ENCODE measurements at places on chromosomes 6 and 20.

- no peak for DNase-seq
These were observed 57.5 kb upstream of the TMEM181 start for GRCh38 chr6:158502263-158502950.

DNA sequence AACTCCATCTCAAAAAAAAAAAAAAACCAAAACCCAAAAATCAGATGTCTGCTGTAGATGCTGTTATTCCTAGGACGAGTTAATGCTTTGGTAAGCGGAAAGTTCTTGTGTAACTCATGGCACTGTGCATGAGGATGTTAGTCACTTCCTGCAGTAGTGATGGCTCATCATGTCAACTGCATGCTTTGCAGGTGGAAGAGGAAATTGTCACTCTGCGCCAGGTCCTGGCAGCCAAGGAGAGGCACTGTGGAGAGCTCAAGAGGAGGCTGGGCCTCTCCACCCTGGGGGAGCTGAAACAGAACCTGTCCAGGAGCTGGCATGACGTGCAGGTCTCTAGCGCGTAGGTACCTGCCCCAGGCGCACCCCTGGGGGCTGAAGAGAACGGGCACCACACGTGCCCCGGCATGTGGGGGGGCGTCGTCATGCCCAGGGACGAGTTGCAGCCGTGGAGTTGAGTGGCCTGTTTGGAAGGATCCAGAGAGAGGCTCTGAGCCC, 8.5 kb downstream of the TPD52L2 start:
- DNase-seq = peak; percentile 91

GRCh38 chr6:795046-795685, 102.2 kb upstream of the EXOC2 start:
- no peak for DNase-seq

GRCh38 chr6:136566007-136566487, 15.8 kb upstream of the MAP7 start:
- peak; percentile 85 for DNase-seq

DNA sequence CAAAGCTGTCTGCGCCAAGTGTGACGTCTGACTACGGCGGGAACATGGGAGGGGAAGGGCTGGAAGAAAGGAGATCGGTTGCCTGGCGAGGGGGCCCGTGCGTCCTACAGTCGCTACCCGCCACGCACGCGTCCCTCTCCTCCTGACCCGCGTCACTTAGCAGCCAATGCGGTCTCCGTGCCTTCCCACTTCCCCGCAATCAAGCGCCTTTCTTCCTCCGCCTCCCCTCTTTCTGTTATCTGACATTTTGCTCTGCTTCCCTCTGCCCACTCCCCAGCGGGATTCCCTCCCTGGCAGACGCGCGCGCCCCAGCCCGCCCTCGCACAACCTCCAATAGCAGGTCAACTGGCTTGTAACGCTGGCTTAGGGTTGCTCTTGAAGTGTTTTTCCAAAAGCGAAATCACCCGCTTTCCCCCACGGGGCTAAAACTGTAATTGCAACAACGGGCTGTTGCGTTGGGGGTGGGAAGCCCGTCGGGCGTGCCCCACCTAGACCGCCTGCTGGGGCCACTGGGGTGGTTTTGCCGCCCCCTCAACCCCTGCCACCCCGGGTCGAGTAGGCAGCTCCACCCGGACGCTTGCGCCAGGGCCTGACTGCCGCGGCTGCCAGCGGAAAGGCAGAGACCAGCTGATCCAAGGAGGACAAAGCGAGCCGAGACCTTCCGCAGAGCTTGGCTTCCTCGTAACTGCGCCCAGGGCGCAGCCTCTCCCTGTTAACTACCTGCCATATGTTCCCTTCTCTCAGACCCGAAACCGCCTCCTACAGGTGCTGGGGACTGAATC, 6.2 kb upstream of the SOX4 start:
- peak; percentile 94 for DNase-seq

DNA sequence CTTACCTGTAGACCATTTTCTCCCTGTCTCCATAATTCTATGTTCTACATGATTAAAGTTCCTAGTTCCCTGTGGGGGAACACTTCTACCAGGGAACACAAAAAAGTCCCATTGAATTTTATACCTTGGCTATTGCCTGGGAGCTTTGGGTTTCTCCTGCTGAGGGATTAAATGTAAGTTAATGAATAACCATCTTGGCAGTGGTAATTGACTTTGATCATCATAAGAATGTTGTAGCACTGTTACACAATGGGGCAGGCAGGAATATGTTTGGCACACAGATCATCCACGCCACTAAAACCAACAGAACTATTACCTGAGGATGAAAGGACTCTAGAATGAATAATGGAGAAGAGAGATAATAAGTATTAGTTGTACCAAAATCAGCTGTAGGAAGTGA, 1106.2 kb upstream of the GJE1 start:
- DNase-seq = no peak

DNA sequence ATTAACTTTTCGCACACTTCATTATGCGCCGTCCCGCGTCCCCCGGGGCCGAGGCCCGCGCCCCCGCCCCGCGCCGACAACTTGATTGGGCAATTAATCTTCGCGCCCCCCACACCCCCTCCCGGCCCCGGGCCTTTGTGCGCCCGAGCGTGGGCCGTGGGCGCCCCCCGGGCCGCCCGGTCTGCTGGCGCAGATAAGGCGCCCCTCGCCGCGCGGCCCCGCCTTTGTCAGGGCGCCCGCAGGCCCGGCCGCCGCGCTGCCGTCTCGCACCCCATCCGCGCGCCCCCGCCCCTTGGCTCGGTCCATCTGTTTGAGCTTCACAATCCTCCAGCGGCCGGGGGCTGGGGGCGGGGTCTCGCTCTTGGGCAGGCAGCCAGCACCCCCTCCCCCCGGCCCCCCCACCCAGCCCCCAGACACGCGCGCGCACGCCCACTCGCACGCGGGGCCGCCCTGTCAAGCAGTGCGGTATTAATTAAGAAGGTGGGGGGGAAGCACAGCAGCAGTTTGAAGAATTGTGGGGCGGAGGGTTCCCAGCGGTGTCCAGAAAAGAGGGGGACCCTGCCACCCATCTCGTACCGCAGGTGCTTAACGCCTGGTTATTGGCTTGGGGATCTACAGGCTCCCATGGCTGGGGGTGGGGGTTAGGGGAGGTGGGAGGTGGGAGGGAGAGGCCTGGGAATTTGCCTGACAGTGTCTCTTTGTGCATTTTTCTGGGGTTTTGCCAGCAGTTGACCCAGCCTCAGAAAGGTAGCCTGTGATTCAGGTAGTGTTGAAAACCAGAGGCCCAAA, 34.6 kb upstream of the SCRT2 start:
- DNase-seq = peak; percentile 29

DNA sequence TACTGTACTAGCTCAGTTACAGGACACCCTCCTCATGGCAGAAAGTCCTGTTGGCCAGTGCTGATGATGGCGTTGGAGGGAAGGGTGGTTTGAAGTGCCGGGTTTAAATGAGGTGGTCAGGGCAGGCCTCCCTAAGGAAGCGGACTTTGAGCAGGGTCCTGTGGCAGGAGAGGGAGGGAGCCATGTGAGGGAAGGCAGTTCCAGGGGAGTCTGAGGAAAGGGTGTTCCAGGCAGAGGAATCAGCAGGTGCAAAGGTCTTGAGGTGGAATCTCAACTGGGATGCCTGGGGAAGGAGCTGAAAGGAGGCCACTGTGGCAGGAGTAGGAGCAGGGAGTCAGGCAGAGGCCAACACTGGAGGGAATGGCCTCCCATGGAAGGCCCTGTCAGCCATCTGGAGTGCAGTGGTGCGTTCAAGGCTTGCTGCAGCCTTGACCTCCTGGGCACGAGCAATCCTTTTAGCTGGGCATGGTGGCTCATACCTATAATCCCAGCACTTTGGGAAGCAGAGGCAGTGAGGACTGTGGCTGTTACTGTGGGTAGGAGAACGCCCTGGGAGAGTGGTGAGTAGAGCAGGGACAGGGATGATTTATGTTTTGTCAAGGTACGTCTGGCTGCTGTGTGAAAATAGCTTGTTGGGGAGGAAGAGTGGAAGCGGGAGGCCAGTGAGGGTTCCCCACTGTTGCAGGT, 26.2 kb downstream of the VSTM2L start:
- no peak for DNase-seq

GRCh38 chr20:1083431-1084080, 34.8 kb upstream of the PSMF1 start:
- peak; percentile 6 for DNase-seq

DNA sequence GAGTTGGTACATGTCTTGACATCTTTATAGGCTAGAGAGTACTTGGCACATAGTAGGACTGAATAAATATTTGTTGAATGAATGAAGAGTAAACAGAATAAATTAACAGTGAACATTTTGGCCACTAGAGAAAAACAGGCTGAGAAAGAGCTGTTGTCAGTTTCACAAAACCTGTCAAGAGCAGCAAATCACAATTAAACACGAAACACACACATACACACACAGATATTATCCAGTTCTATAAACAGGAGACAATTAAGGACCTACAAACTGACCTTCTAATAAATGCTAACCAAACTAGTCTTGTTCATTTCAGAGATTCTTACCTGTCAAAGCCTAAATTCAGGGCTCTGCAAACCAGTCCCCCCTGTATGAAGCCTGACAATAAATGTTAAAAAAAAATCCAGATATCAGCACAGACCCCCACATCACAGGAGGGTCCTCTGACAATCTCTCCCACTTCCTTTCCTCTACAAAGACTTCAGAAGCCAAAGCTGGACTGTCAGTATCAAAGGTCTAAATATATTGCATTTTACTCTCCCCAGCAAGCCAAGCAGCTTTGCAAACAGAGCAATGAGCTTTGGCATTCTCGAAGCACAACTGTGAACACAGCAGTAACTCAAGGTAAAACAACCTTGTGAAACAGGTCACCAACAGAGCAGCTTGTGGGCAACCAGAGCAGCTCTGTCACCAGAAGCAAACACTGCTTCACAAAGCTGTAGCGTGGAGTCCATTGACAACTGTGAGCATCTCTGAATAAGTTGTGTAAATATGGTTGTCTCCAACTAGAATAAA, 229.9 kb downstream of the TBXT start:
- no peak for DNase-seq

DNA sequence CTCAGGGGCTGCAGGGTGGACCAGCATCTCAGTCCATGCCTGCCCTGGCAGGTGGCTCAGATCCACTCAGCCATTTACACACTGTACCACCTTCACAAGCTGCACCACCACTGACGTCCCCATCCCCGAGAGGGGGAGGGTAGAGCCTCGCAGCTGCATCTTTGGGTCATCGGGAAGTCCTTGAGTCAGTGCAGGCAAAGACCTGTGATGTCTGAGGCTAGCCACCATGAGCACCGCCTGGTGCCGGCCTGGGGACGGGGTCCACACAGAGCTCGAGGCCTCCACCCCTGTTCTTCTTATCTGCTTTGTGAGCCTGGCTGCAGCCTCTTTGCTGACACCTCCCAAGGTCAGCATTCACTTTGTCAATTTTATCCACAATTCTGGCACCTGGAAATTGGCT, 141.4 kb downstream of the PHACTR3 start:
- DNase-seq = no peak

DNA sequence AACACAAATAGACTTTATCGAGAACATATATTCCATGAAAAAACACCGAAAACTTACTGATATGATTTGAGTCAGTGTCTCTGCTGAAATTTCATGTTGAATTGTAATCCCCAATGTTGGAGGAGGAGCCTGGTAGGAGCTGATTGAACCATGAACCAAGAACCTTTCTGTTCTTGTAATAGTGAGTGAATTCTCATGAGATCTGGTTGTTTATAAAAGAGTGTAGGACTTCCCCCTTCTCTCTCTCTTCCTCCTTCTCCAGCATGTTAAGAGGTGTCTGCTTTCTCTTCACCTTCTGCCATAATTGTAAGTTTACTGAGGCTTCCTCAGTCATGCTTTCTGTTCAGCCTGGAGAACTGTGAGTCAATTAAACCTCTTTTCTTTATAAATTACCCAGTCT, 1289.3 kb upstream of the CITED2 start:
- no peak for DNase-seq

DNA sequence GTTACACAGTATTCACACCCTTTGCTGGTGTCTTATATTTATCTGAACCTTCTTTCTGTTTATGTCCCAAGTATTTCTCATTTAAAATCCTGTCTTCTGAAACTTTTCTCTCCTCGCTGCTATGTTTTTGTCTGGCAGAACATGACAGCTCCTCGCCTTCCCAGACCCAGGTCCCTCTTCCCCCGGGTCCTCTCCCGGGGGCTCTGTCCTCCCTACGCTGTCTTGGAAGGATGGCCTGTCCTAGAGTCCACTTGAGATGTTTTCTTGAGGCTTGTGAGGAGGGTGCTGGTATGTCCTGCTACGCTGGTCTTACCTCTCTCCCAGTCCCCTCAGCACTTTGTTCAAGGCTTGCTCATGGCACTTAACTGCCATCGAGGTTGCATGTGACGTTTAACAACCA, 6.2 kb downstream of the GID8 start:
- DNase-seq = no peak

DNA sequence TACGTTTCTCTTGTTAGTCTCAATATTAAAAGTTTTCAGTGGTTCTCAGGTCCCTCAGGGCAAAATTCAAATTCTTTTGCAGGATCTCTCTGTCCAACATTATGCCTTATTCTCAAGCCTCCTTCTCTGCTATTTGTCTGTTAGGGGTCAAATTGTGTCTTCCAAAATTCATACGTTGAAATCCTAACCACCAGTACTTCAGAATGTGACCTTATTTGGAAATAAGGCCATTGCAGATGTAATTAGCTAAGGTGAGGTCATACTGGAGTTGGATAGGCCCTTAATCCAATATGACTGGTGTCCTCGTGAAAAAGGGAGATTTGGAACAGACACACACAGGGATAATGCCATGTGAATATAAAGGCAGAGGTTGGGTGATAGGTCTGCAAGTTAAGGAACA, 64.1 kb upstream of the ADGRF1 start:
- DNase-seq = no peak

GRCh38 chr6:155628306-155628705, 172.7 kb upstream of the NOX3 start:
- DNase-seq = no peak

DNA sequence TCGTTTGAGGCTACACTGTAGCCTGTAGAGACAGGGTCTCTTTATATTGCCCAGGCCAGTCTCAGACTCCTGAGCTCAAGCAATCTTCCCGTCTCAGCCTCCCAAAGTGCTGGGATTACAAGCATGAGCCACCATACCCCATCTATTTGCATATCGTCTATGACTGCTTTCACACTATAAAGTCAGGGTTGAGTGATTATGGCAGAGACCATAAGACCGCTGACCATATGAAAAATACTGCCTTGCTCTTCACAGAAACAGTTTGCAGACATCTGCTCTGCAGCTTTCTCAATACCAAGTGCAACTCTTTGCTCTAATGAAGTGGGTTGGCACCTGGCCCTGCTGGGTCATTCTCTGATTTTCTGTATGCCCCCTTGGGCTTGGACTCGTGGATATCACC, 79.5 kb upstream of the PAK5 start:
- DNase-seq = no peak
